ENCODE measurements at places on chromosomes 2 and 18.

GRCh38 chr2:5926871-5927512 lies 234.8 kb downstream of the SOX11 start:
- no peak for DNase-seq

- no peak for DNase-seq
Observed at GRCh38 chr2:39894082-39894481, 115.0 kb upstream of the THUMPD2 start.

GRCh38 chr18:69878213-69878933 lies 69.3 kb downstream of the CD226 start:
- DNase-seq, result no peak

GRCh38 chr18:26909599-26910290 lies 44.2 kb upstream of the AQP4 start:
- no peak for DNase-seq

- no peak for DNase-seq
Observed at GRCh38 chr2:139478165-139478914, 698.1 kb upstream of the NXPH2 start.

GRCh38 chr2:179072527-179072926 lies 22.6 kb upstream of the CCDC141 start:
- DNase-seq, result no peak

DNA sequence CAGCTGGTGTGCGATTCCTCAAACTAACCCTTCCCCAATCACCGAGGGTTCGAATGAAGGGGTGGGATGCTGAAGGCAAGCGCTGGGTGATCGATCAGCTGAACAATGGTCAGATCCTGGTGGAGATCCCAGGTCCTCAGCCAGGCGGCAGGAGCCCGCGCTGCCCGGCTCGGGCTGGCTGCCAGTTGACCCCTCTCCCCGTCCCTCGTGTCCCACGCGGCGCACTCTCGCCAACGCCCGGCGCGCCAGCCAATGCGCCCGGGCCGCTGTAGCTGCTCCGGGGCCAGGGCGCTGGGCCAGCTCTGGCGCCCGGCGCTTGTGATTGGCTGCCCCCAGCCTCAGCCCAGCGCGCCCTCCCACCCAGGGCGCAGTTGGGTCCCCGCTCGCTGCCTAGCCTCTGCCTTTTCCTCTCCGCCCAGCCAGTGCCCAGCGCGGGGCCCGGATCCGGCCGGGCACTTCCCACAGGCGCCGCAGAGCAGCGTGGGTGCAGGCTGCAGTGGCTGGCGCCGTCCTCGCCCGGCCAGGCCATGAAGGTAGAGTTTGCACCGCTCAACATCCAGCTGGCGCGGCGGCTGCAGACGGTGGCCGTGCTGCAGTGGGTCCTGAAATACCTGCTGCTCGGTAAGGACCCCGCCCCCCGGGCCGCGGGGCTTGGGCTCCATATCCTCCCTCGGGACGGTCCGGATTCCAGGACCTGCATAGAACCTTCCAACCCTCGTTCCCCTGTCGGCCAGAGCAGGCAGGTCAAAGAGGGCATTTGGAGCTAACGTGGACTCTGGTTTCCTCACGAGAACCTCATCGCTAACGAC lies at the start of gene MOGAT1:
MOGAT1 (plus strand) TSS at position 400 of the 809 bp plus-strand sequence; CDS start at position 528, 128 bp downstream.
- no peak for DNase-seq

- no peak for DNase-seq
Observed at GRCh38 chr2:236935083-236935482, 150.6 kb upstream of the COPS8 start.

DNA sequence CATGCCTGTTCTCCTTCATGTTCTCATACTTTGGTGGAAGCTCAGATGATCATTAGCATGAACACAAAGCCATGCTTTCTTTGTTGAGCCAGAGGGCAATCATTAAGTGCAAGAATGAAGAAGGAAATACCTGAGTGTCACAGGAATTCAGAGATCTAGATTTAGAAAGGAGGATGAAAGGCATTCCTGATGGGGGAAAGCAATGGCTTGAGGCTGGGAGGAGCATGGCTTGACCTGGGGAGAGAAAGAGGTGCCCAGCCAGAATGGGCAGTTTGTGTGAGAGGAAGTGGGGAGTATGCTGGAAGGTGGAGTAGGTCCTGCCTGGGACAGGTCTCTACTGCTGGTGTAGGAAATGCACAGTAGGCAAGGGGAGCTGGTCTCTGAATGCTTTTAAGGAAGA lies 35.1 kb downstream of the SLC4A3 start:
- DNase-seq, result no peak

DNA sequence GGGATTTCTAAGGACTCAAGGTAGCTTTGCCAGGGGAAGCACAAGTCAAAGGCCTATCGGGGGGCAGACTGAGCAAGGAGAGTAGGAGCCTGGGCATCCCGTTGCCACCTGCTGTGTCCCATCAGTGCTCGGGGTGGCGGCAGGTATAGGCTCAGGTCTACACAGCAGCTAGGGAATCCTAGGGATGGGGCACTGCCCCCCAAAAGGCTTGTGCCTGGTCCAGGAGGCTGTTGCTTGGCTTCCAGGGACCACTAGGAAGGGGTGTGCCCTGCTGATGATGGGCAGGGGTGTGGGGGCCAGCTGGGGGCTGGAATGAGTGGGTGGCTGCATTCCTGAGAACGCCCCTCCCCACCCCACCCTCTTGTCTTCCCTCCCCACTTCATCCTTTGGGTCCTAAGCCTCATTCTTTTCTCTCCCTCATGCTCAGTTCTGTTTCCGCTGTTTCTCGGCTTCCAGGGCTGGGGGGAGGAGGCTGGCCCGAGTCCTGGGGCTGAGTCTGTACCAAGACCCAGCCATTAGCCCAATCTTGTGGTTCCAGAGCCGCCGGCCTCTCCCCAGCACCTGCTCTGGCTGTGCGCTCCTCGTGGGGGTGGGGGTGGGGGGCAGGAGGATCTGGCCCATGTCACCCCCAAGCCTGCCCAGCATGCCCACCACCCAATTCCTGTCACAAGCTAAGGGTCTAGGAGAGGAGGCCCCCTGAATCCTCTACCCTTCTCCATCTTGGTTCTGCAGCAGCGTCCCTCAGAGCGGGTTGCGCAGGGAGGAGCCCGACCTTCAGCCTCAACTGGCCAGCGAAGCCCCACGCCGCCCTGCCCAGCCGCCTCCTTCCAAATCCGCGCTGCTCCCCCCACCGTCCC lies 12.8 kb downstream of the SPEG start:
- DNase-seq, result no peak

GRCh38 chr18:54774981-54775665 lies 53.2 kb upstream of the RAB27B start:
- no peak for DNase-seq

DNA sequence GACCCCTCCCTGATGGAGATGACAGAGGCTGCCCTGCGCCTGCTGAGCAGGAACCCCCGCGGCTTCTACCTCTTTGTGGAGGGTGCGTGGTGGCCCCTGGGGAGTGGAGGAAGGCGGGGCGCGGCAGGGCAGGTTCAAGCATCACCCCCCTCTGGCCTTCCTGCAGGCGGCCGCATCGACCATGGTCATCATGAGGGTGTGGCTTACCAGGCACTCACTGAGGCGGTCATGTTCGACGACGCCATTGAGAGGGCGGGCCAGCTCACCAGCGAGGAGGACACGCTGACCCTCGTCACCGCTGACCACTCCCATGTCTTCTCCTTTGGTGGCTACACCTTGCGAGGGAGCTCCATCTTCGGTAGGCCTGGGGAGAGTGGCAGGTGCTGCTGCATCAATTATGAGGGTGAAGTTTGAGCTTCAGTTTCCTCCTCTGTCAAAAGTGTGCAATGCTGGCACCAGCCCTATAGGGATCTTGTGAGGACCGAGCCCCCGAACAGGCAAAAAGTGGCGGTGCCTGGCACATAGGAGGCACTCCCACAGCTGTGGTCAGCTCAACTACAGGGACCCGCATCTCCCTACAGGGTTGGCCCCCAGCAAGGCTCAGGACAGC lies 2.2 kb downstream of the ALPI start:
- DNase-seq, result no peak

GRCh38 chr18:1048032-1048431 lies 143.4 kb downstream of the ADCYAP1 start:
- DNase-seq, result no peak

DNA sequence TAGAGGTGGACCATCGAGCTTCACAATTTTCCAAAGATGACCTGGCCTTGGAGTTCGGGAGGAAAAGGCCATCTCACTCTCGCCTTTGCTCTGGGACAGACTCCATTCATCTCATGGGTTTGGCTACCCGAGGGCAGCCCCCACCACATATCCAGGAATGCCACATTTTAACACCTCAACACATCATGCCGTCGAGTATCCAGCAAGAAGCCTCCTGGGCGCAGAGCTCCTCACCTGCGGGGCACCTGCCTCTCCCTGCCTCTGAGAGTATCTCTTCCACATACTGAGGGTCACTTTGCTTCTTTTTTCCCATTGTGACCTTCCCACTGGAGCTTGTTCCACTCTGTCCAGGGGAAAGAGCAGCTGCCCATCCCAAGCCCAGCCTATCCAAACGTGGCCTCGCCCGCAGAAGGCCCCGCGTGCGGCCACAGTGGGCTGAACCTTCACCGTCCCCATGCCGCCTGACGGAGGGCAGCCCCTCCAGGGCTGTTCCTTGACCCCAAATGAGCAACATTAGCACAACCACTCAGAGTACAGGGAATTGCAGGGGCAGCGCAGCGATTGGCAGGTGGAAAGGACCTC lies 5.5 kb upstream of the LIMS2 start:
- DNase-seq, result peak; percentile 23

GRCh38 chr2:207987025-207987716 lies 38.2 kb downstream of the PLEKHM3 start:
- no peak for DNase-seq

GRCh38 chr2:215171151-215171550 lies 32.7 kb upstream of the ABCA12 start:
- no peak for DNase-seq

DNA sequence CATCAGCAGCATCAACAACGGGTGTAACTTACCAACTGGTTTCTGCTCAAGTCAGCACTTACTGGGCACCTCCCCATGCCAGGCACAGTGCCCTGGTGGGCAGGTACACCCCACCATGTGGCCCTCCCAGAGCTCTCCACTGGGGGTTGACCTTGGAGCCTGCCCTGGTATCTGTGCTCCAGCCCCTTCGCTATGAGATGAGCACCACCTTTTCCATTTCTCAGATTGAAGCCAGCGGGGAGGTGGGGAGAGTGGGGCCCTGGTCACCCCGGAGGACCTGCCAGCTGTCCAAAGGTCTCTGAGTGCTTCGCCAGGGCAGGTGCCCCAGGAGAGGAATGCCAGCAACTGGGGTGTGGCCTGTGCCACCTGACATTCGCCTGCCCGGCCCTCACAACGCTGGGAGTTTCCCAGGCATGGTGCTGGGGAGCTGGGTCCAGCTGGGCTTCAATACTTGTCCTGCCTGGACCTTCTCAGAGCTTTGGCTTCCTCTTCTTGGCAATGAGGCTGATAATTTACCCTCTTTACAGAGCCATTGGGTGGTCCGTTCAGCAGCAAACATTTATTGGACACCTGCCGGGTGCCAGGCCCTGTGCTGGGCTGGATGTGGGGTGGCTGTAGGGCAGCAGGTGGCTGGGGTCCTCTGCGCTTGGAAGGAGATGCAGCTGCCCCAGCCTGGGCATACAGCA lies 5.9 kb upstream of the ZAP70 start:
- no peak for DNase-seq
